Activated CD4-positive, alpha-beta memory T cell treated with anti-CD3 and anti-CD28 coated beads for 36 hours (primary cell): ENCODE measurements at places on chromosomes 7 and 10. TPM values are rescaled to one million over a fixed set of nuclear protein-coding genes. Genes with fewer than 3 reads are reported as not detected.

DNA sequence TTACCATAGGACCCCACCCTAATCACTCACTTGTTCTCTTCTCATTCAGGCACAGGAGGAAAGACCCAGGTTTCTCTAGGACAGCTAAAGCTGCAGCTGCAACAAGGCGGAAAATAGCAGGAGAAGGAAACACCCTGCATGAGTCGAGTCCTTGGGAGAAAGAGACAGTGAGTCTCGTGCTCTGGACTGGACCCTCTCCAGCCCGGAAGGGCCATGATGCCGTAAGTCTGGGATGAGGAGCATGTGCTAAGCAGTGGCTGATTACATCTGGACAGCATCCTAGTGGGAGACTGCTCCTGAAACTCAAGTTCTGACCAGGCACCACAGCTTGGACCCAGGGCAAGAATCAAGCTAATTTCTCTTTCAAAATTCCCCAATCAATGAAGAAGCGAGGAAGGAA, 39.4 kb downstream of the FBXW4 start:
- no peaks in the 10 kb centered on the region for H3K27me3 ChIP-seq
- H3K4me3 ChIP-seq: no peak overlapping the region
- no peak overlapping the region for H3K27ac ChIP-seq

DNA sequence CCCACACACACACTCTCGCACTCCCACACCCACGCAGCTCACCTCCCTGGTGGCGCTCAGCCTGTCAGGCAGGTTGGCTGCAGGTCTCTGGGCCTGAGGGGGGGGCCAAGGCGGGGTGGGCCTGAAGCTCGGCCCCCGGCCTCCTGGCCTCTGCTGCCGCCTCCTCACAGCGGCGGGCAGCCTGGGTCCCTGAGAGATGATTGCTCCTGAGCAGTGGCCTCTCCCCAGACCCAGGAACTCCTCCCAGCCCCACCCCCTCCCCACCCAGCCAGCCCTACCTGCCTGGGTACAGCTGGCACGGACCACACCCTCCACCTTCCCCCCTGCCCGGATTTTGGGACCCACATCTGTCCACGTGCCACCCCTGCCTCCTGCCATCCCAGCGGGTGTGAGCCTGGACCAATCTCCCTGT, 4.6 kb upstream of the TMEM184A start:
- no peaks in the 10 kb centered on the region for H3K4me1 ChIP-seq
- H3K4me3 ChIP-seq: no peak overlapping the region
- no peaks in the 10 kb centered on the region for H3K27me3 ChIP-seq
- H3K36me3 ChIP-seq: peaks cover 3% of the 10 kb centered on the region

DNA sequence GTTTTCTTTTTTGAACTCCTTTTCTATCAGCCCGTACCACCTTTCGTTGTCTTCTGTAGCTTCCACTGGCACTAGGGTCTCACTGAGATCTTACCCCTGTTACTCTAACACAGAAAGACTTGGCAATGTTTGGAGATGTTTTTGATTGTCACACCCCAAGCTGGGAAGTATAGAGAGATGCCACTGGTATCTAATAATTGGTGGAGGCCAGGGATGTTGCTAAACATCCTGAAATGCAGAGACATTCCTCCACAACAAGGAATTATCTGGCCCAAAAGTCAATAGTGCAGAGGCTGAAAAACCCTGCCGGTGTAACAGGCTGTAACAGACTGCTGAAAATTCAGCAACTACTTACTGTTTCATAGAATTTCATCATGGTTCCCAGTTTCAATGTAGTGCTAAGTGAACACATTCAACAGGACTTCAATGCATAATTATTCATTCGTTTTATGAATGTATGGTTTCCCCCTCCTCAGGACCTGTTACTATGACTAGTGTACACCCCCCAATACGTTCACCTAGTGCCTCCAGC, 115.9 kb downstream of the TRIM24 start:
- H3K27me3 ChIP-seq: no peaks in the 10 kb centered on the region
- no peak overlapping the region for H3K27ac ChIP-seq
- H3K4me3 ChIP-seq: no peak overlapping the region
- H3K4me1 ChIP-seq: no peaks in the 10 kb centered on the region

GRCh38 chr10:73810358-73810734, 1.1 kb downstream of the NDST2 start:
- peak; percentile 16 for DNase-seq
- H3K27ac ChIP-seq: peak overlapping the region; percentile 95
- peaks cover 45% of the 10 kb centered on the region for H3K36me3 ChIP-seq
- H3K27me3 ChIP-seq: no peaks in the 10 kb centered on the region

DNA sequence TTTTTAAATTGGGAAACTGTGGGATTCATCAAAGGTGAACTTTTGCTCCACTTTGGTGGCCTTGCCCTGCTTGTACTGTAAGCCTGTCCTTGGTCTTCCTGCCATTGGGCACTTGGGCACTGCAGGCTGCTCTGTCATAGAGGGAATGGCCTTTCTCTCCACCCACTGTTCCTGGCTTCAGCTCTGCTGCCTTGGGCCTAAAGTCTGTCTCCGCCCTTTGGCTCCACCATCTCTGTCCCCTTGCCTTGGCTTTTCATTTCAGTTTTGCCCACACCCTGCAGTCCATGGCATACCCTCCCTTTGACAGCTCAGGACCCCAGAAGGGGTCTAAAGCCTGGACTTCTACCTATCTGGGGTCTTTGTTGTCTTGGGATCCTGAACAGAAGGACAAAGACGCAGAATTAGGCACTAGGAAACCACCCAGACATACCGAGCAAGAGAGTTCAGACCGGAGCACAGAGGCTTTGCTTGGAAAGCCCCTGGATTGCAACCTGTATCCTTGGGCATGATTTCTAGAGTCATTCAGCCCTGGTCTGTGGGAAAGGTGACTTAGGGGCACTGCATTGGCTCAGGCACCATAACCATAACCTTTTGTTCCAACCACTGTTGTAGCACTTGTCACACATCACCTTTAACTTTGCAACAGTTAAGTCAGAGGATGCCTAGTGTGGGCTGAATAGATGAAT, 5.2 kb upstream of the ARHGAP22 start:
- H3K27ac ChIP-seq: no peak overlapping the region
- H3K4me3 ChIP-seq: no peak overlapping the region
- H3K4me1 ChIP-seq: peaks cover 3% of the 10 kb centered on the region
- no peaks in the 10 kb centered on the region for H3K36me3 ChIP-seq
- DNase-seq: no peak

DNA sequence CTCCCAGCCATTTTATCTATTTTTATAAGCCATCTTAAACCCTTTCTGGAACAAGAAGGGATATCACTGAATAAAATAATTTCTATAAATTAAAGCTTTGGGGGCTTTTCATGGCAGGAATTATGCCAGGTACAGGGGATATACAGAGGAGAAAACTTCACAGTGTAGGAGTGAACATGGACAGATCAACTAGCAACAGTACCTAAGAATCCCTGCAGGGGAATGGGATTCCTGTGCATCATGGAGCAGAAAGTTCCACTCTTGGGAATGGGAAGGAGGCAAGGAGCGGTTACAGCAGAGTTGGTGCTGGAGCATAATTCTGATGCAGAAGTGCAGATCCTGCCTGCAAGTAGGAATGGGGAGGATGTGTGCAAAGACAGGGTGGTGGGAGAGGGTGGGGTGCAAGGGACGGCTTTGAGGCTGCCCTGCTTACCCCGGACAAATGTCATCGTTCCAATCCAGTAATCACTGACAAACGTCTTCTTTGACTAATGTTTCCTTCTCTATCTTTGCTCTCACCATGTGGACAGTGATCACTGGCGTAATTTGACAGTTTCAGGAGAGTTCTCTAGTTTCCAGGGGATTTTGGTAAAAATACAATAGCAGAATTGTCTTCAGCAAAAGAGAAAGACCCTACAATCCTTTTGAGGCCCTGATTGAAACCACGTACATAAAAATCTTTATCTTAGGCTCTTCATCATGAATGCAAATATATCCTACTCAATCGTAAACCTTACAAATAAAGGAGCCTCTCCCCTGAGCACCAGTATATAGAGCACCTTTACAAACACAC, 196.7 kb downstream of the HECW1 start:
- no peak for DNase-seq
- H3K27ac ChIP-seq: no peak overlapping the region
- no peak overlapping the region for H3K4me3 ChIP-seq
- H3K4me1 ChIP-seq: peaks cover 20% of the 10 kb centered on the region
- H3K27me3 ChIP-seq: peaks cover 8% of the 10 kb centered on the region

DNA sequence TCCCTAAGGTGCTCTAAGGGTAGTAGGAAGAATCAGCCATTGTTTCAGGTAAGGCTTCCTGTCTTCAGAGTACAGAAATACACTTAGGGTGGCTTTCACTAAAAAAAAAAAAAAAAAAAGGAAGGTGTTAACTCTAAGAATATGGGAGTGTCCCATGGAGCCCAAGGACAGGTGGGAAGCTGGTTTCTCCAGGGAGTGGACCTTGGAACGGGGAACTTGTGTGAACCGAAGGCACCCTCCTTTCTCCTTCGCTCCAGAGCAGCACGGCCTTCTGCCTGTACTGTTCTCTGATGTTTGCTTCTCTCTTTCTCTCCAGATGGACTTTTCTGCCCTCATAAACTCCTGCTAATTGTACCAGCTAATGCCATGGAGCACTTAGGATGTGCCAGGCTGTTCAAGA, 6.2 kb downstream of the OPALIN start:
- H3K27me3 ChIP-seq: peaks cover 19% of the 10 kb centered on the region
- no peak for DNase-seq
- H3K36me3 ChIP-seq: no peaks in the 10 kb centered on the region

DNA sequence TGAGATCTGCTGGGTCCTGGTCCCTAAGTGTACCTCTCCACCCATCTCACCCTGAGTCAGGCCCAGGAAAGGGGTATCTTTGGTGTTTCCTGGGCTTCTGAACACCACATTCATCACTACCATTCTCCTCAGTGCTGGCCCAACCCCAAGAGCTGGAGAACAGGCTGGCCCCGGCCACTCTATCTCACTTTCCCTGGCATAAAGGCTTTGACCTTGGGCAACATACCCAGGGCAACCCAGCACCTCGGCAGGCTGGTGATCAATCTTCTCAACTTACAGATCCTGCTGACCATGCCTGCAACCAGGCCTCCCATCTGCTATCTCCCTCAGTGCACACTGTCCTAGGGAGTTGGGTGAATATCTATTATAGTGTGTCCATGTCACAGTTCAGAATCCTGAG, 2.1 kb downstream of the VSIR start:
- peak overlapping the region; percentile 99 for H3K27ac ChIP-seq
- peaks cover 47% of the 10 kb centered on the region for H3K36me3 ChIP-seq
- DNase-seq: no peak

DNA sequence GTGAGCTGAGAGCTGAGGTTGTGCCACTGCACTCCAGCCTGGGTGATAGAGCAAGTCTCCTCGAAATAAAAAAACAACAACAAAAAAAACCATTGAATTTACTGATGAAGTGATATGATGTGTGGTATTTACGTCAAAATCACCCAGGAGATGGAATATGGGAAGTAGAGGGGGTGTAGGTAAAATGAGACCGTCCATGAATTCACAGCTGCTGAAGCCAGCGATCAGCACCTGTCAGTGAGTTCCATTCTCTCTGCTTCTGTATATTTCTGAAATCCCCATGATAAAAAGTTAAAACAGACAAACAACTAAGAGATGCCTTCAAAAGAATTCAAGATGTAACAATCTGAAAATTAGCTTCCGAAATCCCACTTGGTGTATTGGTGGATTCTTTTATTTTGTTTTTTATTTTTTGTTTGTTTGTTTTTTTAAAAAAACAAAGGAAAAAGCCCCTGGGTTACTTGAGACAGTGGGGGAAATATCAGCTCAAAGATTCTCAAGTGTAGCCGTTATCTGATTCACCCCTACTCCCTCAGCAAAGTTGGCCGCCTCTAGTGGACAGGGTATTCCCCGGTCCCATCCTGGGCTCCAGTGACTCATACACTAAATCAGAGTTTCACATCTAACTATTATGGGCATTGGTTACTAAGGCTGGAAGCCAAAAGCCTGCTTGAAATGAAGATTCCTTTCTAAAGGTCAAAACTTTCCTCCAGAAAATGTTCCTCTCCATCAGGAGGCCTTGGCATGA, 76.4 kb downstream of the MAP3K8 start:
- no peaks in the 10 kb centered on the region for H3K27me3 ChIP-seq
- H3K27ac ChIP-seq: peak overlapping the region; percentile 72
- peaks cover 14% of the 10 kb centered on the region for H3K4me1 ChIP-seq
- H3K36me3 ChIP-seq: no peaks in the 10 kb centered on the region
- H3K4me3 ChIP-seq: no peak overlapping the region
- peak; percentile 74 for DNase-seq

DNA sequence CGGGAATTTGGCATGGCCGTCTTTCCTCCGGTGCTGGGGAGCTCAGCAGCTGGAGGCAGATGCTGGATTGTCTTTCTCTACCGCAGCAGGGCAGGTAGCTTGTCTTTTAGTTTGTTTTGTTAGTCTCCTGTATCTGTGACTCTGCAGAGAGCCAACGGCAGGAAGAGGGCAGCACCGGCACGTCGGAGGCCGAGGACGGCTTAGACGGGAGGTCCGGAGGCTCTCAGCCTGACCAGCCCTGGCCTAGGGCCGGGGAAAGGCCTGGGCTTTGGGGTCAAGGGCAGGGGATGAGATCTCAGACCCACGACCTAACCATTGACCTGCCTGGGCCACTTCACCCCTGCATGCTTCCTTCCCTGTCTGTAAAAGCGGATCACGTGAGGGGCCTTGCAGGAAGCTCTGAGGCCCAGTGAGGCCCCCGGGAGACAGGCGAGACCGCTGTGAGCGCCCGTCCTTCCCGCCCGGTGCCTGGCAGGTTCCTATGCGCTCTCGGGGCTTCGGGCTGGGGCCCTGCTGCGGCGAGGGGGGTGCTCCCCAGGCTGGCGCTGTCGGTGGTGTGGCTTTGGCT, 72.7 kb downstream of the LHPP start:
- H3K36me3 ChIP-seq: no peaks in the 10 kb centered on the region
- H3K27me3 ChIP-seq: no peaks in the 10 kb centered on the region
- H3K4me3 ChIP-seq: no peak overlapping the region
- no peak overlapping the region for H3K27ac ChIP-seq

GRCh38 chr7:96612034-96612433, 97.6 kb downstream of the SEM1 start:
- peaks cover under 1% of the 10 kb centered on the region for H3K27me3 ChIP-seq
- no peak overlapping the region for H3K27ac ChIP-seq
- no peaks in the 10 kb centered on the region for H3K4me1 ChIP-seq
- no peak overlapping the region for H3K4me3 ChIP-seq
- H3K36me3 ChIP-seq: peaks cover 1% of the 10 kb centered on the region

DNA sequence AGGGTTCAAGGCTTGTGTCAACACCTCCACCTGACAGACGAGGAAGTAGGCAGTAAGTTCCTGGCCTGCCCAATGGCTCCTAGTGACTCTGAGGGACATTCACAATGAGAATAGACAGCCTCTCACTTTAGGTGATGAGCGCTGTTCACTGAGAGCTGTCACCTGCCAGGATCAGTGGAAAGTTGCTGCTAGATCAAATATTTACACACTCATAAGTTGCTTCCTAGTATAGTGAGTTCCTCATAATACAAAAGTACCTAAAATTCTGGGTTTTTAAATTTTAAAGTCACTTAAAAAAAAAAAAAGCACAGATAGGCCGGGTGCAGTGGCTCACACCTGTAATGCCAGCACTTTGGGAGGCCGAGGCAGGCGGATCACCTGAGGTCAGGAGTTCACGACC, 320.8 kb downstream of the PRPF18 start:
- no peaks in the 10 kb centered on the region for H3K36me3 ChIP-seq
- no peaks in the 10 kb centered on the region for H3K27me3 ChIP-seq
- no peak overlapping the region for H3K27ac ChIP-seq
- no peaks in the 10 kb centered on the region for H3K4me1 ChIP-seq

LIPF gene
- total RNA-seq: not detected

LDB3 gene
- 0.12 TPM for total RNA-seq

SSMEM1 gene
- not detected for total RNA-seq
